ENCODE measurements at places on chromosomes 7 and 10.

GRCh38 chr10:80253266-80253962 is 36.0 kb downstream of the MAT1A start:
- no peak for DNase-seq

DNA sequence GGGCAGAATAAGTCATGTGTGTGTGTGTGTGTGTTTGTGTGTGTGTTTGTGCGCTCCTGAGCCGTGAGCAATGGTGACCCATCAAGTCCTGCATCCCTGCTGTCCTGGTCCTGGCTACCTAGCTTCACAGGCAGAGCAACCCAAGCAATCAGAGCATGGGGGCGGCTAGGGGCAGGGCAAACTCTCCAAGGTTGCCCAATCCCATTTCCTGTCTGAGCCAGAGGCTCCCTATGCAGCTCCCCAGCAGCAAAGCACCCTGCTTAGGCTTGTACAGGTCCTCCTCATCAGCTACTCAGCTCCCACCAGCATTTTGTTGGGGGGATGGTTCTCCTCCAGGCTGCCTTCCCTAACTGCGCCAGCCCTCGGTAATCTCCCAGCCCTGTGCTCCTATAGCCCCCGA is 31.1 kb upstream of the CRHR2 start:
- DNase-seq = no peak

- no peak for DNase-seq
These were observed 56.9 kb downstream of the XPNPEP1 start for GRCh38 chr10:109866168-109866994.

GRCh38 chr7:101557421-101557820 is 71.7 kb downstream of the MYL10 start:
- DNase-seq = no peak

GRCh38 chr7:121872831-121873288 is at the start of gene PTPRZ1:
PTPRZ1 (plus strand) TSS chr7:121873161; CDS start chr7:121873500, 339 bp downstream.
- no peak for DNase-seq

DNA sequence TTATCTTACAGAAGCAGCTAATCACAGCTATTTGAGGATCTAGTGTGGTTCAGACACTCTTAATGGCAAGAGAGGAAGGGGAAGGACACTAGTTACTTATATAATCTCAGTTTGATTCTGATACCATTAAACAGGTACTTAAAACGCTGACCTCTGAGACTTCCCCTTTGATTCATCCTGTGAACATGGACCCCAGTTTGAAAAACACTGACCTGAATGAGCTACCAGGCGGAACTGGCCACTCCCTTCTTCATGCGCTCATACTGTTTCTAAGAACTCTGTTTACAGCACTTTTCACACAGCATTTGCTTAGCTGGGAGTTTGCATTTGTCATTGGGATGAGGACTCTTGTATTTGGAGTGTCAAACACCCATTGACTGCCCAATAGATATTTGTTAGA is 45.7 kb downstream of the BEND7 start:
- no peak for DNase-seq

- DNase-seq = no peak
These were observed 95.8 kb upstream of the ABCB5 start for GRCh38 chr7:20519645-20520044.

GRCh38 chr10:110643653-110644597 is at the start of gene RBM20:
RBM20 (plus strand) TSS chr10:110644336; CDS start chr10:110644455, 119 bp downstream.
- no peak for DNase-seq

DNA sequence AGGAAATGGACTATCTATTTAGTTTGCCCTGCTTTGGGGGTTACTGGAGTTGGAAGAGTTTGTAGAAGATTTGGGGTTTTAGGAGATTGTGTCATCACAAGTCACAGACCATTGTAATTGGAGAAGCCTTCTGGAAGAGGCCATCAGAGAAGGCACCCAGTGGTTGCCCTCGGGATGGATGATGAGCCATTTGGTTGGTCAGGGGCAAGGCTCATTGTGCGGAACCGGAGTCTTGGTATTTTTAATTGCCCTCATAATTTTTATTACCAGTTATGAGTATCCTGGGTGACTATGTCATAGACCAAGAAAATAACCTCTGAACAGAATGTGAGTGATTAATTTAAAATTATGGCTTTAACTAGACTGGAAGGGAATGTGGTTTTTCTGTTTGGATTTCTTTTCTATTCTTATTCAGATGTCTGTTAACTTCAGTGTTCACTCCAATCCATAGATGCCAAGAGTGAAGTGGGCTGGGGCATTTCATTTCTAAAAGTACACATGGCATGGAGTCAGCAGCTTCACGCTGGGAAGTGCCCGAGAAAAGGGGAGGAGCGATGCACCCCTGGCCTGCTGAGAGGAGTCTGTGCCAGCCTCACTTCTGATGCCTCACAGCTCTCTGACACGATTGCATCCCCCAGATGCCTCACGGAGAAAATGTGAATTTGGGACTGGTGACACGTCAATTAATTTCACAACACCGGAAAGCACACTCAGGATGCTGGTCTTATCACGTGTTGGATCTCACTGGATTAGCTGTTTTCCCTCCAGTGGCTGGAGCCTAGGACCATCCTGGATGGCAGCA is 225.6 kb upstream of the IGFBP3 start:
- no peak for DNase-seq

- DNase-seq = no peak
These were observed 3.5 kb upstream of the OTUD1 start for GRCh38 chr10:23435378-23435777.

DNA sequence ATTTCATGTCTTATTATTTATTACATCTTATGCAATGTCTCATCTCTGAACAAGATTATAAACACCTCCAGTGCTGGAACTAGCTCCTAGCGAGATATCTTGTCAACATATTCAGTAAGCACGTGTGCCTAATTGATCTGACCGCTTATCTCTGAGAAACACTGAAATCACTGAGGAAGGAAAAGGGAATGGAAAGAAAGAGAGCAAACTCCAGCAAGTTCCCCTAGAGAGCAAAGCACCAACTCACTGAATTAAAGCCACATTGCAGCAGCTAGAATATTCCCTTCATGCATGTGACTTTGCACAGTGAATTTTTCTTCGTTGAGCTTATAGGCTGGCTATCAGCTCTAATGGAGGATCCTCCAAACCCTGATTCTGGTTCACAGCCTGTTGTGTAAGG is 177.1 kb upstream of the FRMD4A start:
- no peak for DNase-seq

DNA sequence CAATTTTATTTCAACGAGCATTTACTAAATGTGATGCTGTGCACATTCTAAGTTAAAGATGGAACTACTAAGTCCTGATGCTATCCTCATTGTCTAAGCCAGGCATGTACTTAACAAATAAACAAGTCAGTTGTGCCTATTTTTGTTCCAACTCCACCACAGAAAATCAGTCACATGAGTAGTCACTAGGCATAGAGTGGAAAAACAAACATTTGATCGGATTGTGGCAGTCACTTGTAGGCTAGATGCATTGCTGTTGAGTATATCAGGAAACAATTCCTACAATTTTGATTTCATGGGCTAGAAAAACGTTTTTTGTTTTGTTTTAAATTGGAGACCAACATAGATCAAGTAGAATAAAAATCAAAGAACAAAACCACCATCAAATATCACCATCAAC is 177.6 kb upstream of the SLC25A13 start:
- DNase-seq = no peak

- no peak for DNase-seq
These were observed 69.0 kb downstream of the DENND2A start for GRCh38 chr7:140571538-140572122.

DNA sequence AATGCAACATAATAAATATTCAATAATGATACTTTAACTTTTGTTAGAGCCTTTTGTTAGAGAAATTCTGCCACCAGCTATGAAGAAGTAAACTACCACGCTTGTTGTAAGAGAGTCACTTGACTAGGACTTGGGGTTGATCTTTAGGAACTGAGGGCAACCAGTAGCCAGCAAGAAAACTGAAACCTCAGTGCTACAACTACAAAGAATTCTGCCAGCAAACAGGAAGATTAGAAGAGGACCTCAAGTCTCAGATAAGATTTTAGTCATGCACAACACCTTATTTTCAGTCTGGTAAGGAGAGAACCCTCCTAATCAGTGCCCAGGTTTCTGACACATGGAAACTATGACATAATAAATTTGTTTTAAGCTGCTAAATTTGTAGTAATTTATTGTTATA is 498.3 kb upstream of the STEAP1 start:
- no peak for DNase-seq

DNA sequence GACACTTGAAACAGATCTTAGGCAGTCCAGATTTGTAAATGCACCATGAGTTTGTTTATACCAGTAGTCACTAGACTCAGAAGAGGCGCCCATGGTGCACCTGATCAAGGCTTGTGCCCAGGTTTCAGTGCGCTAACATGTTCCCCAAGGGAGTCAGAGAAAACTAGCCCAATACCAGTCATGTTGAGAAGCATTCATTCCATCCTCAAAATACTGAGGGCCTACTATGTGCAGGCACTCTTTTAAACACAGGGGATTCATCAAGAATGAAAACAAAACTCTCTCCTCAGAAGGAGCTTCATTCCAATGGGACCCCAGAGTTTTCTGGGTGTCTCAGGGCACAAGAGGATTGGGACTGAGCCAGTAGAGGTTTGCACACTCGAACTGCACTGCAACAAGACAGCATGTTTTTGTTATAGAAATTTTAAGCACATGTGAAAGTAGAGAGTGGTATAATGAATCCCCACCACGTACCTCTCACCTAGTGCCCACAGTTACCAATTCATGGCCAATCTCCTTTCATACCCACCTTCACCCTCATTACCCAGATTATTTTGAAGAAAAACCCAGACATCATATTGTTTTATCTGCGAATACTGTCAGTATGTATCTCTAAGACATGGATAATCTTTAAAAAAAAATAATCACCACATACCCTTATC is 55.0 kb upstream of the ARID5B start:
- DNase-seq = no peak

DNA sequence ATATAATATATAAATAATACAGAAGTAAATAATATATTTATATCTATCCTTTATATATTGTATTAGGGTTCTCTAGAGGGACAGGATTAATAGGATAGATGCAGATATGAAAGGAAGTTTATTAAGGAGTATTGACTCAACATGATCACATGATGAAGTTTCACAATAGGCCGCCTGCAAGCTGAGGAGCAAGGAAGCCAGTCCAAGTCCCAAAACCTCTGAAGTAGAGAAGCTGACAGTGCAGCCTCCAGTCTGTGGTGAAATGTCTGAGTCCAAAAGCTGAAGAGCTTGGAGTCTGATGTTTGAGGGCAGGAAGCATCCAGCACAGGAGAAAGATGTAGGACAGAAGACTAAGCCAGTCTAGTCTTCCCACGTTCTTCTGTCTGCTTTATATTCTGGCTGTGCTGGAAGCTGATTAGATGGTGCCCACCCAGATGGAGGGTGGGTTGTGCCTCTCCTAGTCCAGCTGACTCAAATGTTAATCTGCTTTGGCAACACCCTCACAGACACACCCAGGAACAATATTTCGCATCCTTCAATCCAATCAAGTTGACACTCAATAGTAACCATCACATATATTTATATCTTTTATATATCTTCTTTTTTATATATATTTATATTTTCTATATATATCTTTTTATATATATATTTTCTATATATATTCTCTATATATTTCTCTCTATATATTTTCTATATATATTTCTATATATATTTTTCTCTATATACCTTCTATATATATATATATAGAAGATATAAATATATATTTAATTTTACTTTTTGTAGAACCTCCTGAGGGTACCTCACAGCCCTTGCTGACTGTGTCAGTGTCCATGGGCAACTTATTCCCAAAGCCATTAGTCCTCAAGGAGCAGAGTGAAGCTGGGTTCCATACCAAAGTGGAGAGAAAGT is 24.6 kb upstream of the AKR1B10 start:
- DNase-seq = no peak

DNA sequence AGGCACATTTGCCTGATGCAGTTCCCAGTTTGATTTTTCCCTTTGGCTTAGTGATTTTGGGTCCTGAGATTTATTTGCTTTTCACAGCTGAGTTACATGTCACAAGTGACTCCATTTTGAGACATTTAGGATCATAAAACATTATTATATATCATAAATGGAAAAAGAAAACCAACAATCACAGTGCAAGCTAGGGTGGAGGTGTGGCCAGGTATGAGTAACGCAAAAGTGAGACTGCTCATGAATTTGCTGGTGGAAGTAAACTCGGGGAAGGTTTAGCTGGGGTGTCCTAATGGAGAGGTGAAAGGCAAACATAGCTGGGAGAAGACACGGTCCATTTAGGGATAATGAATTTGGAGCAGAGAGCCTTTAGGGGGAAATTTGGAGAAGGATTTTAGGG is 21.7 kb upstream of the UCN3 start:
- no peak for DNase-seq

DNA sequence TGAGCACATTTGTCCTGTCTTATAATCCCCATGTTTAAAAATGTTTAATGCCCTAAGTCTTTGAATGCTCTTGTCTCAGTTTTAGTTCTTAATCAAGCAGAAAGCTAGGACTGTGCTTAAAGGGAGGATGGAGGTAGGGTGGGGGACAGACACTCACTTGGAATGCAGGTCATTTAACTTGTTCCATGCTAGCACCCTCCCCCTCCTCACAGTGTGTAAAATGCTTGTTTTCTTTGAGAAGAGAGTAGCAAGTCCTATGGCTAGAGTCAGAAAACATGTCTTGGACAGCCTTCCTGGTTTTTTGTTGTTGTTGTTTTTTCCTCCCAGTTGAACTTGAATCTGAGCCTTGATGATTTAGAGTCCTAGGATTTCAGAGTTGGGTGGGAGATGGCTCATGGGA is 114.2 kb downstream of the PLPP4 start:
- no peak for DNase-seq

DNA sequence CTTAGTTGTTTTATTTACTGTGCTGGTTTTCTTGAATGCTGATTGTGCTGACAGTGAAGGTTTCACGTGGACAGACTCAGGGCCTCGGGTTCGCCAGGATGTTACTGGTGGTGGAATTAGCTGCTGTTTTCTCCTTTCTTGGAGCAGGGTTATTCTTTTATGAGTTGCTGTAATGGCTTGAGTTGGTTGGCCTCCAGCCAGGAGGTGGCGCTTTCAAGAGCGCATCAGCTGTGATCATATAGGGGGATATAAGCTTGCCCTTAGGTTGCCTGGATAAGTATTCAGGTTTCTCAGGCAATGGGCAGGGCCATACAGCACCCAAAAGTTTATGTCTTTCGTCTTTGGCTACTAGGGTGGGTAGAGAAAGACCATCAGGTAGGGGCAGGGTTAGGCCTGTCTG is 741.3 kb downstream of the PHTF2 start:
- DNase-seq = no peak

DNA sequence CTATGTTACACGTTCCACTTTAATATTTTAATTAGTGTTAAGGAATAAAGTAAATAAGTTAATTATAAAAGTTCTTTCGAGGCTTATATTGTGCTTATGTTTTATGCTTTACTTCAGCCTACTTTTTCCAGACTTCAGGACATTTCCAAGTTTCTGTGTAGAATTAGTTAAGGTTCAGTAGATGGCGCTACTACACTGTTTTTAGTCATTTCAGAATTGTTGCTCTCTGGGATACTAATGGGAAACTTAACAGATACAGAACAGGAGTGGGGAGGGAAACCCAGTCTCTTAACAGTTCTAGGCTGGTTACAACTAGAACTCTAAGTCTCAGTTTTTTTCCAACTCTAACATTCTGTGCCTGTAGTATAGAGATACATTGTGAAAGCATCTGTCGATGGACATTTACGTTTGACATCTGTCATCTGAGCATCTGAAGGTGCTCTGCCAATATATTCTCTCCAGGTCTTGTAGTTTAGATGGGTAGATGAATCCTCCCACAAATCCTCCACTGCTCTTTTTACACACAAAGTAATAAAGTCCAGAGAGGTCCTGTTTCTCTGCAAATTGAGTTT is 56.8 kb upstream of the FAM171A1 start:
- DNase-seq = peak; percentile 3
